ENCODE measurements at places on chromosomes 3 and 15. TPM values are rescaled to one million over a fixed set of nuclear protein-coding genes. Genes with fewer than 3 reads are reported as not detected.

GRCh38 chr3:139979991-139980390, 45.0 kb downstream of the CLSTN2 start:
- no peaks in the 10 kb centered on the region for H3K27me3 ChIP-seq
- H3K36me3 ChIP-seq, result no peaks in the 10 kb centered on the region
- no peak overlapping the region for H3K4me3 ChIP-seq
- DNase-seq, result no peak

DNA sequence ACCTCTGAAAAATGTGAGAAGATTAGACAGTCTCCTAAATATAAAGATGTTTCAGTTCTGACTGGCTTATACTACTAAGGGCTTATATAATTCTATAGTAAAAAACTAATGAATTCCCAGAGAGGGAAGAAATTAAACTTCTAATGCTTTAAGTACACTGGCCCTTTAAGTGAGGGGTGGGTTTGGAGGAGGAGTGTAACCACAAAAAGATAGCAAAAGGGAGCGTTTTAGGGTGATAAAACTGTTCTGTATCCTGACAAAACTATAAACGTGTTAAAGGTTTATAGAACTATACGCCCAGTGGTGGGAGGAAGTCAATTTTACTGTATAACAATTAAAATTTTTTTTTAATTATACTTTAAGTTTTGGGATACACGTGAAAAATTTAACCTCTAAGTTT, 45.8 kb downstream of the CEP152 start:
- no peaks in the 10 kb centered on the region for H3K27me3 ChIP-seq
- H3K4me1 ChIP-seq, result no peaks in the 10 kb centered on the region
- no peak overlapping the region for H3K27ac ChIP-seq
- no peak overlapping the region for H3K4me3 ChIP-seq
- H3K36me3 ChIP-seq, result peaks cover 92% of the 10 kb centered on the region

DNA sequence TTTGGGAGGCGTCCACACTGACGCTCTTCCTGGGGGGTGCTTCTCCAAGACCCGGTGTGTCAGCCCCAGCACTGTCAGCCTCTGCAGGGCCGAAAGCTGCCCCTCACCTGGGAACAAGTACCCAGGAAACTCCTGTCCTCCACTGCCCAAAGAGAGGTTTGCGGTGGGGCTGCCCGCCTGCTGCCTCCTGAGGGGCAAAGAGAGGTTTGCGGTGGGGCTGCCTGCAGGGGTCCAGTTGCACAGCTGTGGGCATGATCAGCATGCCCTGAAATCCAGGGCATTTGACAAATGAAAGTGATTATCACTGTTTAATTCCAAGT, 15.1 kb upstream of the SNRPA1 start:
- no peaks in the 10 kb centered on the region for H3K4me1 ChIP-seq
- H3K27me3 ChIP-seq, result no peaks in the 10 kb centered on the region
- DNase-seq, result no peak
- H3K27ac ChIP-seq, result no peak overlapping the region
- H3K36me3 ChIP-seq, result no peaks in the 10 kb centered on the region
- H3K4me3 ChIP-seq, result no peak overlapping the region

RFC4 gene
- polyA plus RNA-seq, result 4.6 TPM

FEZF2 gene
- polyA plus RNA-seq, result not detected

ADCY5 gene
- not detected for polyA plus RNA-seq

All from CD14-positive monocyte (primary cell).